ENCODE measurements at places on chromosomes 1 and 21. TPM values are rescaled to one million over a fixed set of nuclear protein-coding genes. Genes with fewer than 3 reads are reported as not detected.

The ADAMTS4 gene
- 0.60 TPM for total RNA-seq

The HTR6 gene
- total RNA-seq, result 2.2 TPM

The FCMR gene
- 171 TPM for total RNA-seq

The PTGFRN gene
- 0.38 TPM for total RNA-seq

The RNU1-1 gene
- total RNA-seq, result 5,937 TPM

The VHLL gene
- not detected for total RNA-seq

The SPRR3 gene
- not detected for total RNA-seq

The ANKRD34A gene
- 0.42 TPM for total RNA-seq

The OR2L3 gene
- total RNA-seq, result not detected

The ANKRD45 gene
- not detected for total RNA-seq

The FAM72B gene
- 0.47 TPM for total RNA-seq

The VANGL2 gene
- total RNA-seq, result not detected

The CFHR1 gene
- not detected for total RNA-seq

The SLC30A2 gene
- total RNA-seq, result not detected
